Tongue (tissue), 3 donors: ENCODE measurements at places on chromosomes 1 and 21. TPM values are rescaled to one million over a fixed set of nuclear protein-coding genes. Genes with fewer than 3 reads are reported as not detected.

Gene JAM2
- 42.5 TPM for total RNA-seq

Gene NUAK2
- 10.1 TPM for total RNA-seq

Gene SPATA1
- total RNA-seq: 1.1 TPM

Gene AK5
- 4.8 TPM for total RNA-seq

Gene CLIC6
- 2.1 TPM for total RNA-seq

Gene INSRR
- total RNA-seq: 0.21 TPM

Gene SMYD3
- 23.5 TPM for total RNA-seq

Gene A3GALT2
- total RNA-seq: not detected

Gene IFT25
- total RNA-seq: 11.1 TPM

Gene KCNN3
- total RNA-seq: 10.8 TPM

Gene MYBPHL
- not detected for total RNA-seq

Gene CA14
- 9.1 TPM for total RNA-seq

Gene PTCH2
- total RNA-seq: 4.9 TPM

Gene S100A12
- 7.6 TPM for total RNA-seq

Gene TRIM67
- total RNA-seq: 0.10 TPM

Gene ZFP69
- 3.0 TPM for total RNA-seq

Gene TENT5C
- 13.3 TPM for total RNA-seq

Gene OR6K3
- total RNA-seq: not detected

Gene CFAP45
- 0.10 TPM for total RNA-seq

Gene BGLAP
- 1.0 TPM for total RNA-seq

Gene RC3H1
- total RNA-seq: 31.4 TPM

Gene OR2AK2
- total RNA-seq: not detected

Gene MYBPH
- 37.5 TPM for total RNA-seq

Gene PRAMEF8
- not detected for total RNA-seq

Gene RPL22
- 302 TPM for total RNA-seq

Gene LEFTY1
- total RNA-seq: not detected

Gene SLAMF8
- 0.92 TPM for total RNA-seq

Gene LCE1B
- total RNA-seq: not detected

Gene AADACL4
- not detected for total RNA-seq

Gene COL8A2
- 39.8 TPM for total RNA-seq

Gene RPTN
- not detected for total RNA-seq

Gene FCGR1A
- 1.7 TPM for total RNA-seq

Gene UMODL1
- 0.10 TPM for total RNA-seq

Gene FLG2
- total RNA-seq: 0.21 TPM

Gene CFAP57
- 0.51 TPM for total RNA-seq
